ENCODE measurements at places on chromosomes 13 and 19. TPM values are rescaled to one million over a fixed set of nuclear protein-coding genes. Genes with fewer than 3 reads are reported as not detected.

SERPINE3 gene
- total RNA-seq: not detected

MAP4K1 gene
- total RNA-seq: 7.7 TPM

TMC4 gene
- total RNA-seq: 240 TPM

MYO1F gene
- 27.5 TPM for total RNA-seq

HS6ST3 gene
- total RNA-seq: not detected

C19orf73 gene
- 3.6 TPM for total RNA-seq

GPC5 gene
- not detected for total RNA-seq

FKBP8 gene
- 247 TPM for total RNA-seq

EXOC3L2 gene
- total RNA-seq: 1.6 TPM
